ENCODE measurements at places on chromosomes 11 and 22.

DNA sequence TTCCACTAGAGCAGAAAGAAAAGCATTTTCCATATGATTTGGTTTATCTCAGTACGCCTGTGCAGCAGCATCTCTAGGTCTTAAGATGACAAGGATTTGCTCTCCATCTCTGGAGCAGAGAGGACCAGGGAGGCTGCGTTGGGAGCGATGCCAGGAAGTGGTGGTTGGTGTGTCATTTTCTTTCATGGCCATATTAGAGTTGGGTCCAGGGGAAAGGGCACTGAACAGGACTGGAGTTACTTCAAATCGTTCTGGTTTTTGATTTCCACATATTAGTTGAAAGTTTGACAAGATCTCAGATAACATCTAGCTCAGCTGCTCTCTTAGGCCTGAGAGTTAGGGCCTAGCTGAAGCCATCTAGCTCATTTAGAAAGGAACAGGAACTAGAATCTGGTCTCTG lies 157.7 kb downstream of the ADAMTS15 start:
- no peak for DNase-seq

DNA sequence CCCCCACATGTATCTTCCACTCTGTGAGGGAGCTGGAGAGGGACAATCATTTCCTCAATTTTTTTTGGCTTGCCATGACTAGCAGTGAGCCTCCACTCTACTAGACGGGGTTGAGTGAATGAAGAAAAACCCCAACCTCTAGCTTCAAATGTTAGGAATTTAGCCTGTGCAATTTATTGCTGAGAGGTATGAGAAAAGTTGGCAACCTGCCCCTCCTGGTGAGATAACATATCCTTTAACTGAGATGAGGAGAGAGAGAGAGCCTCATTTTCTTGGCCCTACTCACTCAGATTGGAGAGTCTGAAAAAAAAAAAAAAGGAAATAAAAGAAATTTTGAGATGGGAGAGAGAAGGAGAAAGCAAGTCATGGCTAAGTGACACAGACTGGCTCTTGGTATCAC lies 218.2 kb upstream of the CARD18 start:
- no peak for DNase-seq

GRCh38 chr22:33919391-33920196 lies 682 bp downstream of the LARGE1 start:
- DNase-seq, result peak; percentile 21

DNA sequence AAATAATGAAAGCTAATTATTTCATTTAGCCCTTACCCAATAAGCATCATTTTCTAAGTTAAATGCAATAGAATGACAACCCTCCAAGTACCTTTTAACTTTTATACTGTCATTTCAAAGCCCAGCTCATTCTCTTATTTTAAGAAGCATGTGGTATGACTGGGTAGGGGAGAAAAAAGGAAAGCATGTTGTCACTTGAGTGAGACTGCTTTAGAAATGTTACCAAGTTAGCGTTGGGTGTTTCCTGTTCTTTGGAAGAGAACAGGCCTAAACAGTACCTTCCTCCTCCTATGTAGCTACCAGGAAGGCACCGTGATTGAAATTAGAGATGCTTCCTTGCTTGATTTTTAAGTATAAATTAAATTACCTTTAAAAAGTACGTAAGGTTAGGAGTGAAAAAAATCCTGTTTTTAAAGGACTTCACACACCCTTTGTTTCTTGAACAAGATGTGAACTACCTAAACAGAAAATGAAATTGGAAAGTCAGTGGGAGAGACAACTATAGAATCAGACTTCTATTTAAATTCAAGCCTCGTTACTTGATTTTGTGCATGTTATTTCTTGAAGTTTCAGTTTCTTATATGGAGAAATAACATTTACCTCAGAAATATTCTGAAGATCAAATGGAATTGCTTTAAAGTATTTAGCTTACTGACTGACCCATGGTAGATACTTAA lies 741 bp upstream of the CNTF start:
- DNase-seq, result no peak

- DNase-seq, result no peak
These were observed 10.7 kb upstream of the SIPA1 start for GRCh38 chr11:65627202-65627601.

- DNase-seq, result no peak
These were observed 107.7 kb upstream of the CLMP start for GRCh38 chr11:123302751-123303195.

GRCh38 chr11:73085189-73085875 lies 56.8 kb downstream of the FCHSD2 start:
- DNase-seq, result peak; percentile 4

DNA sequence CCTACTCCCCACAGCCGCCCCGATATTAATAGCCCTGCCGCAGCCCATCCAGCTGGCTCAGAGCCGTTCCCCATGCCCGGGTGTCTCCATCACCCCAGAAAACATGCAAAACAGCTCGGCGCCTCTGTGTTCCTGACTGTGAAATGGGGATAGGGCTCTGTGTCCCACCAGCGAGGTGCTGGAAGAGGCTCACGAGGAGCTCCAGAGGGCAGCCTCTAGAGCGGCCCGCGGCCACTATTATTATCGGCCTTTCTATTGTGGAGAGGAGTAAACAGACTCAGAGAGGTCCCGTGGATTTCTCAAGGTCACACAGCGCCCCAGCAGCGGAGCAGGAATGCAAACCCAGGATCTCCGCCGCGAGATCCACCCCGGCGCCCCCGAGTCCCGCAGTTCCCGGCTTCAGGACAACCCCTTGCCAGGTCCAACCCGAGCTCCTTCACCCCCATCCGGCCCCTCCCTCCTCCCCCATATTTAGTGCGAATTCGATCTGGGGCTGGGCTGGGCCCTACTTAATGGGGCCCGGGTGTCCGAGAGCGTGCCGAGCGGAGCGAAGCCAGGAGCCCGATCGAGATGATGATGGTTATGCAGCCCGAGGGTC lies at the start of gene ACTN3:
ACTN3 (plus strand) TSS at position 536 of the 598 bp plus-strand sequence; CDS start at position 571, 35 bp downstream.
- peak; percentile 95 for DNase-seq

DNA sequence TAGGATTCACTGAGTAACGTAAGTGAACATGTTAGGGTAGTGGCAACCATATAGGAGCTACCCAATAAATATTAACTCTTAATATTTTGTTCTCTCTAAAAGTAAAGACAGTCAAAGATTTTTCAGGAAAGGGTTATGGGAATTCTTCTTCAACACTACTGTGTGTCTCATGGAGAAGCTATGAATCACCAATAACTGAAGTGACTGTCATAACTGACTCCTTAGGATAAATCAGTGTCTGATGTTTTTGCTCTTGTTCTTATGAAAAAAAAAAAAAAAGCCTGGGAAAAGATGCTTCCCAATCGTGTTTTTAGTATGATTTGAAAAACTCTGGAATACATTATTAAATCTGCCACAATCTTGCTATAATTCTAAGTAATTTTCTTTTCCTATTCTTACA lies 111.2 kb upstream of the CEP126 start:
- no peak for DNase-seq

DNA sequence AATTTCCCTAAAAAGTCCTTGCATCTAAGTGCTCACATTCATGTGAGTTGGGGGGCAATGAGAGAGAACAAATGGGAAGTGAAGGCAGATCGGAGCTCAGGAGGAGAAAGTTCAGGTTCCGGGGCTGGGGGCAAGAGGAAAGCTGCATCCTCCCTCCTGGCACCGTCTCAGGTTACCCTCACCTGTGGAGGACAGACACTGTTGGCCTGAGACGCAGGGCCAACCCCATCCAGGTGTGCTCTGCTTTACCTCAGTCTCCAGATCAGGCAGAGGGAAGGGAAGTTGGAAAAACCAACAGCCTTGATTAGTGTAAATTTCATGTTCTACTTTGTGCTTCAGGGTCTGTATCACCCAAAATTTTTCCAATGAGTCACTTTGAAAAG lies 146.9 kb downstream of the TRIM29 start:
- no peak for DNase-seq

- peak; percentile 41 for DNase-seq
These were observed 1152.4 kb downstream of the LRRC4C start for GRCh38 chr11:40306938-40307548.

- no peak for DNase-seq
These were observed 9.0 kb upstream of the FTH1 start for GRCh38 chr11:61976420-61976800.

GRCh38 chr11:75453916-75454655 lies 21.1 kb upstream of the KLHL35 start:
- DNase-seq, result no peak

DNA sequence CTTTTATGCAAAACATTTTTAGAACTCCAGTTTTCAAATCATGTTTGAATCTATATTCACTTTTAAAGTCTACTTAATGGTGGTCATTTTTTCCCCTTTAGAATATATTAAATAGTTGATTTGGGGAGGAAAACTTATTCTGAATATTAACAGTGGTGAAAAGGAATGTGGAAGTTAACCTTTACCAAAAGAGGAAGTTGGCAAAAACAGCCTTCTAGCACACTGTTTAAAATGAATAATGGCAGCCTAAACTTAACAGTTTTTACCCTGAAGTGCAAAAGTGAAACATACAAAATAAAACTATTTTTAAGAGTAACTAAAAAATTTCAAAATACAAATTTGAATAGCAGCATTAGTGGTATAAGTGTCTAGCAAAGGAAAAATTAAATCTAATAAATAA lies 86.4 kb downstream of the GRK3 start:
- no peak for DNase-seq

DNA sequence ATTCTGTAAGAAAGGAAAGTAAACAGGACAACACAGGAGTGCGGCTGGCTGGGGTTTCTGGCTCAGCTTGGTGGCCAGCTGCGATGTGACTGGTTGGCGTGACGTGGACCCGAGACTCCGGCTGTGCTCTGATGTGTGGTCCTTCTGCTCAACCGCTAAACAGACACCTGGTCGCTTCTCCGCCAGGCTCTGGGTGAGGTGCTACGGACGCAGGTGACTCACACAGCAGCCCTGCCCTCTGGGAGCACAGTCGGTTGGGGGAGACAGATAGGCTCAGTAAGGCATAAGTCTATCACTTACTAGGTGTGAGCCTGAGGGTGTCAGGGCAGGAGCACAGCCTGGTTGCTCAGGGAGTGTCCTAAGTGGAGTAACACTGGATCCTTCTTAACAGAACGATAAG lies 8.2 kb downstream of the RTL6 start:
- DNase-seq, result no peak

- DNase-seq, result no peak
These were observed 19.7 kb downstream of the ALG9 start for GRCh38 chr11:111851636-111852035.

- DNase-seq, result peak; percentile 33
These were observed 346 bp downstream of the FJX1 start for GRCh38 chr11:35618497-35619115.

- DNase-seq, result no peak
These were observed 56.2 kb upstream of the CSNK2A3 start for GRCh38 chr11:11409224-11409623.

All from HuH-7 (cell line).